ENCODE measurements at places on chromosomes 16 and 17. TPM values are rescaled to one million over a fixed set of nuclear protein-coding genes. Genes with fewer than 3 reads are reported as not detected.

DNA sequence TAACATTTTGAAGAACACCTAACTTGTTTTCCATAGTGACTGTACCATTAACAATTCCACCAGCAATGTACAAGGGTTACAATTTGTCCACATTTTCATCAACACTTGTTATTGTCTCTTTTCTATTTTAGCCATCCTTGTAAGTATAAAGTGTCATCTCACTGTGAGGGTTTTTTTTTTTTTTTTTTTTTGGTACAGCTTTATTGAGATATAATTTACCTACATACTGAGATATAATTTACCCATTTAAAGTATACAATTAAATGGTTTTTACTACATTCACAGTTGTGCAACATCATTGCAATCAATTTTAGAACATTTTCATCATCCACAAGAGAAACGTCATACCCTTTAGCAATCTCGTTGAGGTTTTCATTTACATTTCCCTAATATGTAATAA is 17.9 kb upstream of the TMIGD1 start:
- no peak for DNase-seq

- DNase-seq: peak; percentile 57
These were observed 18.7 kb upstream of the BEAN1 start for GRCh38 chr16:66408163-66409048.

DNA sequence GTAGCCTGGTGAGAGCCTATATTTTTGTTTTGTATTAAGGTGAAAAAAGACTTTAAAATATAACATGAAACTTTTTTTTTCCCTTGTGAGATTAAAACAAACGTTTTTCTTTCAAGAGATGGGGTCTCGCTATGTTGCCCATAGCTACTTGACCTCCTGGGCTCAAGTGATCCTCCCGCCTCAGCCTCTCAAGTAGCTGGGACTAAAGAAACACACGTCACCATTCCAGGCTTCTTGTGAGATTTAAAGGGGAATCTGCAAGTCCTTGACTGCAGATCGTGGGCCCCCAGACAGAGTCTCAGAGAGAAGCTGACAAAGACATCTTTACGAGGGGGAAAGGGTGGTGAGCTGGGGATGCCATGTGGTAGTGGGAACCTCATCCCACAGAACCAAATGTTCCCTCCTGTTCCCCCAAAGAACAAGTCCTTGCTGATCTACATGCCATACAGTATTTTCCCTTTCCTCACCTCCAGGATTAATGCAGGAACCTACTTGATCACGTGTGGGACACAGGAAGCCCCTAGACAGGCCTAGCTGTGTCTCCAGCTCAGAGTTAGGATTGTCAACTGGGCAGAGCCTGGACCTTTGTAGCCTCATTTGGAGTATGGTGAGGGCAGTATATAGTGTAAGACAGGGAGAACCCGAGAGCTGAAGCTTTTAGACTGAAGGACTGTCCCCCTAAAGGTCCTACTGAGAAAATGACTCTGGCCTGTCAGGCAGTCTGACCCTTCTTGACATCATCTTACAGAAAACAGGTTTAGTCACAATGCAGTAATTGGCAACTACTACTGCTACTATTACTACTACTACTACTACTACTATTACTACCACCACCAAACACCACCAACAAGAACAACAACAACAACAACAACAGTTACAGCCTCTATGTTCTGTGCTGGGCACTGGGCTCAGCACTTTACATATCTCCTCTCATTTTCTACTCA is 4.1 kb downstream of the MAP3K14 start:
- DNase-seq: no peak

DNA sequence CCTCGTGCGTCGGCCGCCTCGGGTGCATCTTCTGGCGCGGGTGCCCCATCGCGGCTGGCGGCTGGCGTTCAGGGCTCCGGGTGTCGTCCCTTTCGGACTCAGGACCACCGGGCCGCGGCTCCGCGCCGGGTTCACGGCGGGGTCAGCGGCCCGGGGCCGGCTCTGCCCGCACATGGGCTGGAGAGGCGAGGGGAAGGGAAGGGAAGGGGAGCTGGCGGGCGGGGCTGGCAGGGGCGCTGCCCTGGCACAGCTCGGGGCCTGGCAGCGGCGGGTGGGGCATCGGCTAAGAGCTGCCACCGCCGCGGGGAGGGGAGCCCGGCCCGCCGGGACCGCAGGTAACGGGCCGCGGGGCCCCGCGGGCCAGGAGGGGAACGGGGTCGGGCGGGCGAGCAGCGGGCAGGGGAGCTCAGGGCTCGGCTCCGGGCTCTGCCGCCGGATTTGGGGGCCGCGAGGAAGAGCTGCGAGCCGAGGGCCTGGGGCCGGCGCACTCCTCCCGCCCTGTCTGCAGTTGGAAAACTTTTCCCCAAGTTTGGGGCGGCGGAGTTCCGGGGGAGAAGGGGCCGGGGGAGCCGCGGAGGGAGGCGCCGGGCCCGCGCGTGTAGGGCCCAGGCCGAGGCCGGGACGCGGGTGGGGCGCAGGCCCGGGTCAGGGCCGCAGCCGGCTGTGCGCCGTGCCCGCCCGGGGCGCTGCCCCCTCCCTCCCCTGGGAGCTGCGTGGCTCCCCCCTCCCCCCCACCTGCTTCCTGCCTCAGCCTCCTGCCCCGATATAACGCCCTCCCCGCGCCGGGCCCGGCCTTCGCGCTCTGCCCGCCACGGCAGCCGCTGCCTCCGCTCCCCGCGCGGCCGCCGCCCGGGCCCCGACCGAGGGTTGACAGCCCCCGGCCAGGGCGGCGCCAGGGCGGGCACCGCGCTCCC is 646 bp downstream of the HIC1 start:
- no peak for DNase-seq

- no peak for DNase-seq
These were observed 14.9 kb downstream of the CPPED1 start for GRCh38 chr16:12788758-12789157.

DNA sequence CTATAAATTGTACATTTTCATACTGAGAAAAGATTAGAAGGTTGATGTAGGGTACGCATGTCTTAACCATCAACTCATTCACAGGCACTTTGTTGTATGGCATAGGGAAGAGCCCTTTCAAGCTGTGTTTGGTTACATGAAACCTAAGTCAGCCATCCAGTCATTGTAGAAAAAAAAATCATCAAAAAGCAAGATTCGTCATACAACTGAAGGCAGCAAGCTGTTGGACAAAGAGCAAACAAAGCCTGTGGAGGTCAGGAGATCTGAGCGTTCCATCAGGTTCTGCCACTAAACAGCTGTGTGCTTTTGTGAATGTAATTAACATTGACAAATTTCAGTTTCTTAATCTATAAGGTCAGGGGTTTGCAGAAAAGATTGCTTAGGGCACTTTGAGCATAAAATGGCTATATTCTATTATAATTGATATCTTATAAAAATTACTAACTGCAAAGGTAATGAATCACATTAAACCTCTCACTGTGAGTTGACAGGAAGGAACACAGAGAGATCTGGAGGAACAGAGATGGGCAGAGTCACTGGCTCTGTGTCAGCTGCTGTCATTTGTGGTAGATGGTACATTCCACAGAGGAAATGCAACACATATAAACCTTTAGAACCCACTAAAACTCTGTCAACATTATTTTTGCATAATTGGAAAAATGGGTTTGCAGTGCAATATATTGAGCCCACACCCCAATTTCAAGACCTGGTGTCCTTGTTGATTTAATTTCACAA is 66.3 kb upstream of the MYOCD start:
- DNase-seq: peak; percentile 50

- DNase-seq: no peak
These were observed 28.2 kb downstream of the SF3B3 start for GRCh38 chr16:70551788-70552187.

The IGSF6 gene
- not detected for total RNA-seq

The ASIC2 gene
- total RNA-seq: 0.13 TPM

- no peak for DNase-seq
These were observed 63.3 kb downstream of the KSR1 start for GRCh38 chr17:27519550-27519949.

- DNase-seq: no peak
These were observed 6.6 kb downstream of the FASN start for GRCh38 chr17:82091264-82092066.

GRCh38 chr16:68590201-68590994 is 51.3 kb downstream of the ZFP90 start:
- DNase-seq: peak; percentile 37

- no peak for DNase-seq
These were observed 10.1 kb downstream of the CA10 start for GRCh38 chr17:52148288-52148968.

GRCh38 chr16:22948058-22948602 is 134.2 kb downstream of the HS3ST2 start:
- DNase-seq: no peak

DNA sequence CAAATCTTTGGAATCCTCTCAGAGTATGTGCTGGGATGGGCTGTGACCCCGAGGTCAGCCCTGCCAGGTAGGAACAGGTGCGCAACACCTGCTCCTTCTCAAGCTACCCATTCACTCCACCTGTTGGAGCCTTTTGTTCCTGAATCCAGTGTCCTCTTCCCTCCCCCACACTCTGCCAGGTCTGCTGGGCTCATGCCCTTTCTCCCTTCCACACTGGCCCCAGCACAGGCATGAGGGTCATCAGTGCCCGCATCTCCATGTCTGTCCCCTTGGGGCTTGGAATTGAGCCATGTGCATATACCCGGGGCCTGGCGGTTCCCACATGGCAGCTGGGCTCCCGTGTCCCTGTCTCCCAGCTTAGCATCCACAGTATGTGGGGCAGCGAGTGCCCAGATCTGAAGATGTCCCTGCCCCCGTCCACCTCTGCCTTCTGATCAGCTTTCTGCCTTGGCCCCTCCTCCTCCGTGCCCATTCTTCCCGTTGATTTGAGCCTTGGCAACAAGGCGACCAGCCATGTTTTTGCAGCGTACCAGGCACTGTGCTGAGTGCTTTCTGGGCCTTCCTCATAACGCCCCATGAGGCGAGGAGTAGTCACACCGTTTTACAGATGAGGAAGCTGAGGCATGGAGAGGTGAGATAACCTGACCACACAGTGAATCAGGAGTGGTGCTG is 102.2 kb downstream of the RAP1GAP2 start:
- no peak for DNase-seq

The CDK12 gene
- total RNA-seq: 28.6 TPM

The CYGB gene
- 7.7 TPM for total RNA-seq

- no peak for DNase-seq
These were observed 7.5 kb upstream of the PIRT start for GRCh38 chr17:10845388-10845751.

GRCh38 chr16:19700319-19700781 is 17.7 kb downstream of the KNOP1 start:
- DNase-seq: no peak

All from myocyte (in vitro differentiated cells).